ENCODE measurements at places on chromosomes 7 and 10.
A peak's percentile ranks its signal among the peaks of the same experiment; 100 is the strongest.

GRCh38 chr10:79186486-79187120 is 117.8 kb downstream of the ZMIZ1 start:
- no peak for DNase-seq

GRCh38 chr7:108299251-108299973 is 156.8 kb downstream of the NRCAM start:
- DNase-seq: no peak

DNA sequence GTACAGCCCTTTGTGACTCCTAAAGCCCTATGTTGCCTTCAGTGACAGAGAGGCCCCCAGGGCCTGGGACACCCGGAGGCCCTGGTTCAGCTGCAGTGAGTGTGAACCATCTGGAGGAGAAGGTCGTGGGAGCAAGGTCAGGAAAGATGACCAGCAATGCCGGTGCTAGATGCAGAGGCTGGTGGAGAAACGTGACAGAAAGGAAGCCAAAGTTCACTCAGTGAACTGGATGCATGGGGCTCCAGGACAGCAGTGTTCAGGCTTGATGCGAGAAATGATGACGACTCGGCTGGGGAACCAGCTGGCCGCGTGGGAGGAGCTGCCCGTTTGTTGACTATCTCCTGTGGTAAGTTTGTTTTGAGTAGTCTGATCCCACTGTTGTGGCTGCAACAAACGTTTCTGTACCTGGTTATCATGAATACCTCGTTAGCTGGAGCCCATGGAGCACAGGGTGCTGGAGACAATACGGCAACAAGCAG is 54.1 kb upstream of the MKRN1 start:
- no peak for DNase-seq

DNA sequence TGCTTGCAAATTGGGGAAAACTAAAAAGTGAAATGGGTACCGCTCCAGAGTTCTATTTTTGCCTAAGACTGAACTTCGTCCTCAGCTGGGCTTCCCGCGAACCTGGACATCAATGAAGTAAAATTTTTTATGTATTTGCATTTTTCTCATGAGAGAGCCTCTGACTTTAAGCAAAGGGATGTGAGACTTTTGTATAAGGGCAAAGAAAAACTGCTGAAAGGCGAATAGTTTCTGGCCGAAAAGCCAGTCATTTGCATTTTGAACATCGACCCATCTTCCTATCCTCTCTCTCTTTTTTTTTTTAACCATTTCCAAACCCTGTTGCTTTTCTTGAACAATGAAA is 573 bp downstream of the PMPCB start:
- no peak for DNase-seq

- no peak for DNase-seq
Measured at GRCh38 chr10:76973091-76974016, 664.3 kb downstream of the KCNMA1 start.

GRCh38 chr10:62057359-62057758 is 155.9 kb downstream of the ARID5B start:
- no peak for DNase-seq

DNA sequence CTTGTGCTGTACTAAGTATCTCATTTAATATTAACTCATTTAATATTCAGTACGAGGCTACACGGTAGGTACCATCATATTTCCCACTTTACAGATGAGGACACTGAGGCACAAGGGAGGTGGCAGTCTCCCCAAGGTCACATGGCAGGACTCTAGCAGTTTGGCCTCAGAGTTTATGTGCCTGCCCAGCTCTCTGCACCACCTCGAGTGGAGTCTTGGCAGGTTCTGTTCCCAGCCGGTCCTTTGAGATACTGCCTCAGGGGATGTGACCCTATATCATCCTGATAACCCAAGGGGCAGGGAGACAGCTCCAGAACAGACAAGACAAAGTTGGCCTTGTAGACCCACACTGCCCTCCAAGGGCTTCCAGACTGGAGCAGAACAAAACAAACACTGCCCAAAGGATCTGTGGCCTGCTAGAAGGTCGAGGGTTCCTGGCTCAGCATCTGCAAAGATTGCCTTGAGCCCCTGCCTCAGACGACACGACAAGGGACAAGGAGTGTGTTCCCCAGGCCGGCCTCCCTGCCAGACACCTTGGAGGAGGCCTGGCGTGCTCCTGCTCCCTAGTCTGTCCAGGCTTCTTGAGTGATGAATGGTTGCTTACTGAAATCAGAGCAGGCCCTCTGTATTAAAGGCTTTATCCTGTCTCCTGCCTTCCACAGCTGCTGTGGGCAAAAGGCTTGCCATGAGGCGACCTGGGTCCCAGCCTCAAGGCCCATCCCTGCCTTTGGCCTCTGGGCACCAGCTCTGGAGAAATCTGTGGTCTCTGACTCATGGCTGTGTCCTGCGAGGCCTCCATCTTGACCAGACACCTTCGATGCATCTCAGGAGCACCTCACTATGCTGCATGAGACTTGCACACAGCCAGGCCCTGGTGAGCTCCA is 3.9 kb upstream of the PWWP2B start:
- no peak for DNase-seq

DNA sequence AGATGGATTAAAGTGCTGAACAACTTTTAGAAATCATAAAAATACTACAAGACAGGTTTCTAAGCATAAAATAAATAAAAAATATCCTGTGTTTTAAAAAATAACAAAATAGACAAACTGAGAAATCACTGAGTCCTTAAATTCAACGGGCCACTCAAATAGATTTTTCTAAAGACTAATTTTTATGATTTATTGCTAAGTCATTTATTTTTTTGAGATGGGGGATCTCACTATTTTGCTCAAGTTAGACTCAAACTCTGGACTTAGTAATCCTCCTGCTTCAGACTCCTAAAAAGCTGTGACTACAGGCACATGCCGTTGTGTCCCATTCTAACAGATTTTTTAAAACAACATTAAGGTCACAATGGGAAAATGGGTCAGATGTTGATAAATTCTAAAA is 121.0 kb upstream of the THSD7A start:
- DNase-seq: no peak

GRCh38 chr7:151849008-151849878 is 27.7 kb downstream of the PRKAG2 start:
- DNase-seq: no peak

DNA sequence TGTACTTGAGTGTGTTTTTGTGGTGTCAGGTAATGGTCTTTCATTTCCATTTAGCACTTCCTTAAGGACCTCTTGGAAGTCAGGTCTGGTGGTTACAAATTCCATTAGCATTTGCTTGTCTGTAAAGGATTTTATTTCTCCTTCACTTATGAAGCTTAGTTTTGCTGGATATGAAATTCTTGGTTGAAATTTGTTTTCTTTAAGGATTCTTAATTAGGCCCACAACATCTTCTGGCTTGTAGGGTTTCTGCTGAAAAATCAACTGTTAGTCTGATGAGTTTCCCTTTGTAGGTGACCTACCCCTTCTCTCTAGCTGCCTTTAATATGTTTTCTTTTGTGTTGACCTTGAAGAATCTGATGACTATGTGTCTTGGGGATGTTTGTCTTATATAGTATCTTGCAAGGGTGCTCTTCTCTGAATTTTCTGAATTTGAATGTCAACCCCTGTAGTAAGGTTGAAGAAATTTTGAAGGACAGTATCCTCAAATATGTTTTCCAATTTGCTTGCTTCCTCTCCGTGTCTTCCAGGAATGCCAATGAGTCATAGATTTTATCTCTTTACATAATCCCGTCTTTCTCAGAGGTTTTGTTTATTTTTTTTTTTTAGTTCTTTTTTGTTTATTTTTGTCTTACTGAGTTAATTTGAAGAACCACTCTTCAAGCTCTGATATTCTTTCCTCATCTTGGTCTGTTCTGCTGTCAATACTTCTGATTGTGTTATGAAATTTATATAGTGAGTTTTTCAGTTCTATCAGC is 70.2 kb downstream of the SLC39A12 start:
- DNase-seq: no peak

- DNase-seq: no peak
Measured at GRCh38 chr10:117964536-117964935, 82.2 kb downstream of the RAB11FIP2 start.

DNA sequence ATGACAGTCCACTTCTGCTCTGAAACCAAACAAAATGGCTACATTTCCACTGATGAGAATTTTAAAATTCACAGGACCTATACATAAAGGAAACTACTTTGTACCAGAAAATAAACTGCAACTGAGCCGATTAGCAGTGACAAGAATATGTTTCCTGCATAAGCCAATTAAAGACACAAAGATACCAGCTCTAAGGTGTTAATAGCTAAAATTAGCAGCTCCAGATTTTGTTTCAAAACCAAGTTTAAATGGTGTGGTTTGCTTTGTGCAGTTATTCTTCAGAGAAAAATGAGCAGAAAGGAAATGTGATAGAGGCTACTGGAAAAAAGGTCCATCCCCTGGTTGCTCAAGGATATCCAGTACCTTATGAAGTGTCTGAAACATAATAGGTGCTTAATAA is 123.2 kb downstream of the ANK3 start:
- no peak for DNase-seq

- DNase-seq: no peak
Measured at GRCh38 chr10:127872011-127872761, 20.6 kb downstream of the CLRN3 start.

DNA sequence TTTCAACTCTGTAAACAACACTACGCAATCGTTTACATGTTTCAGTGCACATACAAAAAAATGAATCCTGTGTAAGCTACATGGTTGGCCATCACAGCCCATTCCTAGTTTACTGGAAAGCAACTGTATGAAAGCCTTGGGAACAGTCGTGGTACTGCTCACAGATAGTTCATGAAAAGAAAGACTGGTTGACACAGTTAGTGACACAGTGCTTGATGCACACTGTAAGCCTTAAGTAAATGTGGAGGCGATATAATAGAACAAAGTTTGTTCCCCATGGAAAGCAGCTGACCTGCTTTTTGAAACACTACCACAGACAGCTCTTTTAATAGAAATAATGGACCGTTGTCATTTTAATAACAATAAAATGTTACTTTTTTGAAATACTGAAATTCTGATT is 5.1 kb downstream of the CACNA2D1 start:
- DNase-seq: no peak

DNA sequence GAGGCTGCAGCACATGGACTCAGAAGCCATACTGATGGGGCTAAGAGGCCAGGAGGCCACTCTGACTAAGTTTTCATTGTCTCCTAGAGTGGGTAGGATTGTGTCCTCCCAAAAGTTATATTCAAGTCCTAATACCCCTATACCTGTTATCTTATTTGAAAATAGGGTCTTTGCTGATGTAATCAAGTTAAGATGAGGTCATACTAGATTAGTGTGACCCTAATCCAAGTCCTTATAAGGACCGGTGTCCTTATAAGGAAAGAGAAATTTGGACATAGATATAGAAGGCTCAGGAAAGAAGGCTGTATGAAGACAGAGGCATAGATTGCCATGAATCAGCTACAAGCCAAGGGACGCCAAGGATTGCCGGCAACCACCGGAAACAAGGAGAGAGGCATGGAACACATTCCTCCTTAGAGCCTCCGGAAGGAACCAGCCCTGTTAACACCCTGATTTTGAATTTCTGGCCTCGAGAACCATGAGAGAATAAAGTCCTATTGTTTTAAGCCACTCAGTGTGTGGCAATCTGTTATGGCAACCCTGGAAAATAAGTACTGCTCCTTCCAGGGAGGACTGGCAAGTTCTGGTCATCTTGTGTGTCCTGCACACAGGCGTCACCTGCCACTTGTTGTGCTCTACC is 157.0 kb downstream of the EMX2 start:
- DNase-seq: no peak

GRCh38 chr10:120600871-120601649 is 144.0 kb downstream of the PLPP4 start:
- no peak for DNase-seq

DNA sequence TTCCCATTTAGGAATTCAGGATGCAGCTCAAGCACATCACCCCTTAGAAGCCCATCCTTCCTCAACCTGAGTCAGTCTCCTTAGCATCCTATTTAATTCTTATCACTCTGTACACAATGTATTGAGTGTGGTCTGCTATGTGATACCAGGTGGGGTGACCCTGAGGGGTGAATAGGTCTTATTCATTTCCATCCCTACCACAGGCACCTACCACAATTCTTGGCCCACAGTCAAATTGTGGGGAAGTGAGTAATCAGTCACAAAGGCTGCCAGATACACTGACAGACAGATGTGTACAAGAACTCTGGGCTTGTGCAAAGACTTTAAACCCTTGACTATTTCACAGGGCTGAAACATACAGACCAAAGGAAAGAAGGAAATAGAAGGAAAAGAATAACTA is 560.5 kb downstream of the PARD3 start:
- peak; percentile 2 for DNase-seq

GRCh38 chr7:2116989-2117591 is 115.7 kb downstream of the MAD1L1 start:
- no peak for DNase-seq

DNA sequence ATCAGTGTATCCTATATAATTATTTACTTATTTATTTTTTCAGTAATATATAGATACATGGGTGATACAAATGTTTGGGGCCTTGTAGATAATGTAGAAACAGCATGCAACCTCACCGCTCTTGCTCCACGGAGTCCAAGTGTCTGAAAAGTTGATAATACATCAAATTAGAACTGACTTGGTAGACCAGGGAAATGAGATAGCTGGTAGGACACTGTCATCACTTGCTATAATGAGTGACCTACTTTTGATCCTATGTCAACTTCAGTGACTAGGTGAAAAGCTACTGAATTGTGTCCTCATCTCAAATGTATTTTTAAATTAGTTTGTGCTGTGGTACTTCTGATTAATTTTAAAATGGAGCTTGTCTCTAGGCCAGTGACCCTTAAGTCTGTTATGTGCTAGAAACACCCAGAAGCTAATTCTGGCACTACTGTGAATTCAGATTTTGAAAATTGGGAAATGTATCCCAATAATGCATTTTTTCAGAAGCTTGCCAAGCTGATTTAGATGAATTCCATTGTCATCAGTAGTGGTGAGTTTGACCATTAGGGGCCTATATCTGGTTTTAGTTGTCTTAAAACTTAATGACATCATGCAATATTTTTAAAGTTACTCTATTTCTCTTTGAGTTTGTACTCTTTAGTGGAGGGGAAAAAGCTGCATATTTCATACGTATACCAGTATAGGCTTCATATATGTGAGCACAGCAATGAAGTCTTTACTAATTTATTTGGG is 17.4 kb downstream of the CDK1 start:
- no peak for DNase-seq

GRCh38 chr7:1058821-1059199 is 14.5 kb downstream of the GPR146 start:
- no peak for DNase-seq
